ENCODE measurements at places on chromosomes 6 and 20.
A peak's percentile ranks its signal among the peaks of the same experiment; 100 is the strongest.

GRCh38 chr6:37393381-37393929, 39.6 kb upstream of the CMTR1 start:
- DNase-seq: no peak

- DNase-seq: no peak
These were observed 12.1 kb upstream of the REPS1 start for GRCh38 chr6:138999949-139000725.

GRCh38 chr6:19662911-19663310, 174.3 kb upstream of the ID4 start:
- peak; percentile 42 for DNase-seq

DNA sequence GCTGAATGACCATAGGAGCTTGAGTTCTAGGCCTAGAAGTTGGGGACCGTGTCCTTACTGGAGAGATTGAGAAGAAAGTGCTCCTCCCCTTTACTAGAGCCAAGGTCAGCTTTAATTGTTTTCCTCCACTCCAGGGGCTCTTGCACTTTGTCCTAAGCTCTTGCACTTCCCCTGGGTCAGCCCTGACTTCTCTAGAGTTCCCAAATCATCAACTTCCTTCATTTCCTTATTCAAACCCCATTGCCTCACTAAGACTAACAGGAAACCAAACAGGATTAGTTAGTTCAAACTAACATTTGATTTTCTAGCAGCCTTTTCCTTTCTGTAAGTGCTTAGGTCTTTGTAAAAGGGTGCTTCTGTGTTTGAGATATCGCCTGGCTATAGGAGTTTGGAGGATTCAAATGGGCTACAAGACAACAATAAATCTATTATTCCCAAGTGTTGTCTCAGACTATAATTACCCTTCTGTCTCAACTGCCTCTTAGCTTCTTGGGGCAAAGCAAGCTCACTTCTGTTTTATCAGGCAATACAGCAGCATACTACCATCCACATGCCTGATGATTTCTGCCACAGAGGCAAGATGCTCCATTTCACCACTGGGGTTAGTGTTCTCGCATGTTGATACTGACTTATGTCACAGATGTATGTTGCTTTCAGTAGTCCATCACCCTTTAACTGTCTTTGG, 12.8 kb upstream of the DTNBP1 start:
- no peak for DNase-seq

- no peak for DNase-seq
These were observed 11.5 kb downstream of the FILIP1 start for GRCh38 chr6:75481936-75482593.

GRCh38 chr20:53382263-53382844, 211.3 kb downstream of the ZNF217 start:
- no peak for DNase-seq

GRCh38 chr6:127494240-127494767, 24.8 kb downstream of the MTCL3 start:
- no peak for DNase-seq

DNA sequence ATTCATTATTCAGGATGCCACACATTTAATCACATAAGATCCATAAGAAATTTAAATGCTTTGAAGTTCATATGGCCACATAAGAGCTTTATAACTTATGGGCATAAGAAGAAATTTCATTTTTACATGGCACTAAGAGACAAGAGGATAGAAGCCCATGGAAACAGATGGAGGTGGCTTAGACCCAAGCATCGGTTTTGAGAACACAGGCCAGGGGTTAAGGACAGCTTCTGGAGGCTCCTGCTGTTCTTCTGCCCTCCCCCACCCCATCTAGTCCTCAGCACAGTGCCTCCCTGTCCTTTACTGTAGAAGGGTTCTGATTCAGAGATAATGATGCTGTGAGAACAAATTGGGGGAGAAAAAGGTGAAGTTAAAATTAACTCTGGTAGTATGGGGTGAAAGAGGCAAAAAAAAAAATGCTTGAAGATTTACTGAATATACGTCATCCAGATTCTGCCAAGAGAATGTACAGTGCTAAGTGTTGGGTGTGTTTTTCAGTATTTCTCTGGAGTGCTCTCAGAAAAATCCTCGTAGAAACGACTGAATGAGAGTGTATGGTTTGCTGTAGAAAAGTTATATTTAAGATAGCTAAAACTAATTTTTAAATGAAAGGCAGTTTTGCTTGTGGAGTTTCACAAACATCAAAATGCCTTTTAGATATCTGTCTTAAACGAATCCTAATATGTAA, 539.7 kb downstream of the QKI start:
- no peak for DNase-seq

DNA sequence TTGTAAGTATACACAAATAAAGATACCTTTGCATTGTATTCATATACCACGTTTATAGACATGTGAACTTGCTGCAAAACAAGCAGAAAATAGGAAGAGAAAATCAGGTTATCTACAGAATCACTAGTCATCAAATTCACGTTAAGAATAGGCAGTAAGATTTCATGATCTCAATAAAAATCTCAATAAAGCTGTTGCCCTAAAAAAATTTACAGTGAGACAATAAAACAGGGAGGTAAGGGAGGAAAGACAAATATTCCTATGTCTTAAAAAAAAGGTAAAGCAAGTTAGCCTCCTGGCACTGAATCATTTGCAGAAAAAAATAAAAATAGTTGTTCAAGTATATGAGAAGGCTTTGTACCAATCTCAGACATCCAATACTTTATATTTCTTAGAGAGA, 44.1 kb downstream of the GPX5 start:
- DNase-seq: no peak

DNA sequence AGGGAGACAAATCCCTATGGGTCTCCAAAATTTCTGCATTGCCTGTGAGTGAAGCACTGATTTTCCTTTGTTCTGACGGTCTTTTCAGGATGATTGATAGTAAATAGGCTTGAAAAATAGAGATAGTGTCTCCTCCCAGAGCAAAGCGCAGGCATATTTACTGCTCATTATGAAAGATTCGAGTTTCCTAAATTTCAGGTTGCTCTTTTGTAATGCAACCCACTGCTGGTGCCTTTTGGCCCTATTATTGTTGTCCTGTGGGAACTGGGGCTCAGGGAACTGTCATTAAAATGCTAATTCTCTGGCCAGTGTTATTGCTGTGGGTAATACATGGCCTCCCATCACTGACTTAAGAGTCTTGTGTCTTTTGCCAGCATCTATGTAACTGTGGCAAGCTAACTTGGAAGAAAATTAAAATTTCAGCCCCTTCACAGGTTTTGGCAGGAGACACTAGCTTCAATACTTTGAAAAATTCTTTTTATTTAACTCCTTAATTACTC, 754.1 kb upstream of the MAP3K7 start:
- DNase-seq: no peak

- no peak for DNase-seq
These were observed 1.3 kb downstream of the BPIFB1 start for GRCh38 chr20:33284284-33284683.

Data from NCI-H774 (cell line).